Colonic mucosa (tissue), 4 donors: ENCODE measurements at places on chromosomes 1 and 21. TPM values are rescaled to one million over a fixed set of nuclear protein-coding genes. Genes with fewer than 3 reads are reported as not detected.

Gene ZFP69B
- 1.9 TPM for total RNA-seq

Gene DNAJC28
- 2.8 TPM for total RNA-seq

Gene CNR2
- total RNA-seq = 0.12 TPM

Gene IKBKE
- total RNA-seq = 15.9 TPM

Gene SPTA1
- not detected for total RNA-seq

Gene THEMIS2
- total RNA-seq = 12.6 TPM

Gene OLIG2
- total RNA-seq = not detected

Gene SARS1
- total RNA-seq = 139 TPM

Gene EXTL2
- 7.2 TPM for total RNA-seq

Gene SELP
- total RNA-seq = 3.3 TPM

Gene CELA3B
- 16.7 TPM for total RNA-seq

Gene BRDT
- not detected for total RNA-seq

Gene AZIN2
- total RNA-seq = 10.2 TPM

Gene LIN28A
- total RNA-seq = 1.4 TPM

Gene VWA5B1
- 0.29 TPM for total RNA-seq

- DNase-seq = no peak
Measured at GRCh38 chr1:4425892-4426291, 228.5 kb upstream of the AJAP1 start.

DNA sequence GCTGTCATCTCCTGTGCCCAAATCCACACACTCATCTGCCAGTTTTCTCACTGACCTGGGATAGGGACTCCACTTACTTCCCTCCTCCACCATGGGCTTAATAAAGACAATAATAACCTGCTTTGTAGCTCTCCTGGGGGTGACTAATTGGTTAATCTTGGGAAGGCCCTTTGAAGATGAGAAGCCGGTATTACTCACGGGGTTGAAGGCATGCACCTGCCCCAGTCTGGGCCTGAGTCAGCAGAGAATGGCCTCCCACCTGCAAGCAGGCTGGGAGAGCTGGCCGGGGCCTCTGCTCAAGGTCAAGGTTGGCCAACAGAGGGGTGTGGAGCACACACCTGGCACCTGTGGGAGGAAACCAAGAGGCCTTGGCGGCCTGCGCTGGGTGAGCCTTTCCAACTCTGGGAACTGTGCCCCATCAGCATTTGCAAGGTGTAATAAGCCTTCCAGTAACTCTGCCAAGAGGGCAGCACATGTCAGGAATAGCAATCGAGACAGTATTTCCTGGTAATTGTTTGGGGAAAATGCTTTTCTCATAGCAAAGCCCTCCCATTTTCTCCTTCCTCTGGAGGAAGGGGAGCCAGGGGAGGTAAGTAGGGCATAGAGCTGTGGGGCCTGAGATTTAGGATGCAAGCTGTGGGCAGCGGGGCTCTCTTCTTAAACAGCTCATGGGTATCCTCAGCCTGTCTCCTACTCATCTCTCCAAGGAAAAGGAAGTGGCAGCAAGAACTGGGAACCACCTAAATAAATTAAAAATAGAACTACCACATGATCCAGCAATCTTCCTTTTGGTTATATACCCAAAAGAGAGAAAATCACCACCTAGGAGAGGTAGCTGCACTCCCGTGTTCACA is 49.0 kb downstream of the TOMM20 start:
- peak; percentile 91 for DNase-seq

DNA sequence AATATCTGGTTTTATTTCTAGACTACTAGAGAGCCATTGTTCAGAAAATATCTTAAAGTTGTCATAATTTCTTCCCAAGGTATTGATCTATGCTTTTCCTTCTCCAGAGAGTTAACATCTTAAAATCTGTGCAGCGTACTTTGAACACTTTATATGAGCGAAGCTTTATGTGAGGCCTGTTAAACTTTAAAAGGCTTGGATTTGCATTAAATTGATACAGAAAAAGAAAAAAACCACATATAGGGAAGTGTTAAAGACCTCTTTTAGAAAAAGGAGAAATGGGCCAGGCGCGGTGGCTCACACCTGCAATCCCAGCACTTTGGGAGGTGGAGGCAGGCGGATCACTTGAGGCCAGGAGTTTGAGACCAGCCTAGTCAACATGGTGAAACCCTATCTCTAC is 59.2 kb upstream of the MORC3 start:
- no peak for DNase-seq

- no peak for DNase-seq
Measured at GRCh38 chr1:167227934-167228378, 7.3 kb downstream of the POU2F1 start.

DNA sequence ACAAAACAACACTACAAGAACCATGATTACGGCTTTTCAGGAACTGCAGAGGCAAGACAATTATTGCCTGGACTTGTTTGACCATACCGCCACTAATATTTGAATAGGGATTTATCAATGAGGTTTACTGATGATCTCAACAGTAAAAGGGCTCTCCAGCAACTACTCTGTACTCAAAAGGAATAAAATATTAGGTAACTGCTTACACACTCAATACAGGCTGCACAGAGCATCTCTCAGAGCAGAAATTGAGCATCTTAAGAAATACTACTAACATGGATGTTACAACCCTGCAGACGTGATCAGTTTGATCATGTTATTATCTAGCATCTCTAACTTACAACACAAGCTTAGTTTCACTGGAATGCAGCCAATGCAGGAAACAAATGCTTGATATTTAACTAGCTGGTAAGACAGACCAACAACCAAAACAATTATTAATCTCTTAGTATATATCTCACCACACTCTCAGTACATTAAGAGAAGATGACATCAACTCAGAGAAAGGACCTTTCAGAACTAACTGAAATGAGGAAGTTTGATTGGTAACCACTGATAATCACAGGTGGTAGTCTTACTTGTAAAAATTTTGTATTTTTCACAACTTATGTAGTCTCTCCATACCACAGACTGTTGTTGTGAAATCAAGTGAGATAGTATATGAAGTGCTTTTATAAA is 52.2 kb downstream of the PUM1 start:
- no peak for DNase-seq

- no peak for DNase-seq
Measured at GRCh38 chr1:24702511-24703293, 42.5 kb upstream of the CLIC4 start.

- no peak for DNase-seq
Measured at GRCh38 chr21:38478782-38479181, 19.5 kb downstream of the ERG start.

GRCh38 chr1:209839875-209840546 is 12.2 kb downstream of the UTP25 start:
- DNase-seq = no peak

DNA sequence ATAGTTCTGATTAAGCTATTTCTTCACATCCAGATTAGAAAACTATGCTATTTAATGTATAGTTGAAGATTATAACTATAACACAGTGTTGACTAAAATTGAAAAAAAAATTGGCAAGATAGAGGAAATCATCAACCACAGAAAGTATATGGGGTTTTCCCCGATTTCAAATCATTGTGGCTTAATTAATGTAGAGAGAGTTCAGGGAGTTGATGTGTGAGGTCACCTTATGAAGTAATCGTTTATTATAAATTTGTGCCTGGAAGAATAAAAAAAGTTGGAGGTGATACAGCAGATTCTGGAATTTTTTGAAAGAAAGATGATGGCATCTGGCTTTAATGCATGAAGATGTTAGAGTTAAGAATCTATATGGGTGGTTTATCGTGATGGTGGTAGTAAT is 84.3 kb downstream of the PTGS2 start:
- no peak for DNase-seq

GRCh38 chr1:182206626-182207239 is 145.2 kb upstream of the ZNF648 start:
- DNase-seq = peak; percentile 46

DNA sequence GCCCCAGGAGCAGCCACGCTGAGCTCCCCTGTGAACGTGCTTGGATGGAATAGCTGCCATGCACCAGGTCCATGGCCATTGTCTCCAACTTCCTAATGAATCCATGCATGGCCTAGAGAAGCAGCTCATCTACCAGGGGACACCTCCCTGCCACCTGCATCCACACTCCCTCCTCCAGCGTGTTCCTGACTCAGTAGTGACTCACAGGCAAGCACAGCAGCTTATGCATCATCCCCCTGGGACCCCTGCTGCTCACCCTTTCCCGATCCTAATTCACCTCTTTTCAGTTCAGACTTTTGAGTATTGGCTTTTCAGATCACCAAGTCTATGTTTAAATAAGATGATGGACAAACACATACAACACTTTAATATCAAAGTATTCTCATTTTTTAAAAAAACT is 39.9 kb upstream of the TADA1 start:
- DNase-seq = no peak

GRCh38 chr1:230708631-230709580 is 5.0 kb downstream of the AGT start:
- DNase-seq = peak; percentile 93

DNA sequence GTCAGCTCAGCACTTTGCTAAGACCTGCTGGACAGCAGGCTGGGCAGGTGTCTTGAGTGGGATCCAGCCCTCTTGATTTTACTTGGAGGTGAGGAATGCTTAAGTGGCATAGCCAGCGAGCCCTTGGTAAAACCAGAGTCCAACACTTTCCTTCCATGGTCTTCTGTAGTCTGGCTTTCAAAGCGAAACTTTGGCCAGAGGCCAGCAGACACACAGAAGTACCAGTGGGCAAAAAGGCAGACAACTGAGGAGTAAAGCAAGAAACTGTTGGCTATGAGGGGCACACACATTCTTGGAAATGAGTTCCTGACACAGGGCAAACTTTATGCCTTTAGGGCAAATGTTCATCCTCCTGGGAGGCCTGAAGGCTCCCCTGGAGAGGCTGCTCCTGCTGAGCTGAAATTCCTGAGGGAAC is 281.0 kb upstream of the POU3F1 start:
- no peak for DNase-seq

DNA sequence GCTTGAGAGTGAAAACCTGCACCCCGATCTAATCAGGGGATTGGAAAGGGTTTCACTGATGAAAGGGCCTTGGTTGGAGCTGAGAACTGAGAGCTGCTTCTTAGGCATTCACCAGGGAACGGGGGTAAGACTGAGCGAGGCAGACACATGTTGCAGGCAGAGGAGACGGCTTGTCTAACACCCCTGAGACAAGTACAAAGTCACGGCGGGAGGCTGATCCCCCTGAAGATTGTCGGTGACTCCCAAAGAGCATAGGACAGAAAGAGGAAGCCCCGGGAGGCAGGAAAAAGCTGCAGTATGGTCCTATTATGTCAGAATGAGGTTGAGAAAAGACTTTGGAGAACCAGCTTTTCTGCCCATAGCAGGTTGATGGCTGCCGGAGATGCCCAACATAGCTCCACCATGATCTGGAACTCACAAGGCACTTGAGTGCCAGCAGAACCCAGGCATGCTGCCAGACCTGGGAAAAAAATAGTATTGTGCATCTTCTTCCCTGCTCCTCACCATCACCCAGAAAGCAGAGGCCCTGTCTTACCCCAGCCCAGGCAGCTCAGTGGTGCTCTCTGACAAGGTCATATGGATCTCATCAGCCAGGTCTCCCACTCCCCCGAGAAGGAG is 463.9 kb upstream of the PROX1 start:
- DNase-seq = no peak

GRCh38 chr1:33519240-33519884 is 46.9 kb downstream of the ZSCAN20 start:
- no peak for DNase-seq

GRCh38 chr1:107788206-107789202 is 176.5 kb downstream of the VAV3 start:
- no peak for DNase-seq

- no peak for DNase-seq
Measured at GRCh38 chr1:199550199-199551065, 477.1 kb upstream of the NR5A2 start.

DNA sequence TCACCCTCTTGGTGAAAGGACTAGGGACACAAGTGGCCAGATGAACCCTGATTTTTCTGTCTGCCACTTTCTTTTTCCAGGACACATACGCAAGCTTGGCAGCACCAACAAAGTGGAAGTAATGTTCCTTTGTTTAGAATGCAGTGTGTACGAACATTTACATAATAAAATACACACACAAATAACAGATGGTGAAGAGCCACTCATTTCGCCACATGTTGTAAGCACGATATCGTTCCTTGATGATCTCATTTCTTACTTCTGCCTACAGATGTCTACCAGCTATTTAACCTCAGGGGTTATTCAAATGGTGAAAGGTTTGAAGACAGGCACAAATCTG is 670.2 kb upstream of the CXADR start:
- DNase-seq = no peak

DNA sequence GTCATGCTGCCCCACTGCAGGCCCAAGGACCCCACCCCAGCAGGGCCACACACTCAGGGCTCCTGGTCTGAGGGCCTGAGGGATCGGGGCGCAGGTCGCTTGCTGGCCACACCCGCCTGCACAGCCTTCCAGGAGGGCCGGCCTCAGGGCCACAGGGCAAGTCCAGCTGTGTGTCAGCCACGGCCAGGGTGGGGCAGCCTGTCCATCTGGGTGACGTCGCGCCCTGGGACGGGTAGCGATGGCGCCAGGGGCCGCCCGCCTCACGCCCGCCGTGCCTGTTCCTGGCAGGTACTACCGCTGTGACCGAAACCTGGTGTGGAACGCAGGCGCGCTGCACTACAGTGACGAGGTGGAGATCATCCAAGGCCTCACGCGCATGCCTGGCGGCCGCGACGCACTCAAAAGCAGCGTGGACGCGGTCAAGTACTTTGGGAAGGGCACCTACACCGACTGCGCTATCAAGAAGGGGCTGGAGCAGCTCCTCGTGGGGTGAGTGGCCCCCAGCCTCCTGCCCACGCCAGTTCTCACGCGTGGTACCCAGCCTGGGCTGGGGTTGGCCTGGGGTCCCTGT is 2.5 kb downstream of the COL6A1 start:
- DNase-seq = no peak
